HCEC 1CT (cell line): ENCODE measurements at places on chromosomes 7 and 10.

GRCh38 chr10:14244801-14245211, 85.9 kb downstream of the FRMD4A start:
- peak; percentile 62 for DNase-seq

DNA sequence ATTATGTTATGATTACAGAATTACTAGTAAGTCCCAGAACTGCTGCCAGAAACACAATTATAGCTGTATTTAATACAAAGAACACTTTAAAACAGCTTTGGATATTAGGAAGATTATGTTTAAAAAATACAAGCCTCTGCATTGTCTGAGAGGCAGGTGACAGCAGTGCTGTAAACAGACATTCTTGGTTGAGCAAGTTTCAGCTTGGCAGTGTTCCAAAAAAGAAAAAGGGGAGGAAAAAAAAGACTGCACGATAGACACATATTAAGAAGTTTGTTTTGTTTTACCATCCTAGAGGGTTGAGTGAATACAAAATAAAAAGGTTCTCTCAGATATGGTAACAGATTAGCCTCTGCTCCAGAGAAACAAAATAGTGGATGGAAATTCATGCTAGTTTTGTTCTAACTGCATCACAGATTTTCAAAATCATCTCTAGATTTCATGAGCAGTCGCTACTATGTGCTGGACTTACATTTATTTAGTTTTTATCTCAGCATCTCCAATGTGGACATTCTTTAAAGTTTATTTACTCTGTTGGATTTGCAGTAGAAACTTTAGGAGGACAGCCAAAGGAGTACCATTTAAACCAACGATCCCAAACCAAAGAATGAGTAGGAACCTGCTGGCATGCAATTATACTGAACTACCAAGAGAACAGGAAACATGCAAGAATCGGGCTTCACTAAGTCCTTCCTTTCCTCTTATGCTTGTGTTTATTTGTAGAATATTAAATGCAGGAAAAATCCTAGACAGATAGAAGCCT, 9.0 kb downstream of the FAM204A start:
- DNase-seq = no peak

- DNase-seq = no peak
These were observed 10.5 kb downstream of the ADAM22 start for GRCh38 chr7:87944547-87944946.

- peak; percentile 65 for DNase-seq
These were observed 186.6 kb upstream of the PRSS1 start for GRCh38 chr7:142562688-142563087.
